ENCODE measurements at places on chromosomes 3 and 15. TPM values are rescaled to one million over a fixed set of nuclear protein-coding genes. Genes with fewer than 3 reads are reported as not detected.

The TRANK1 gene
- polyA plus RNA-seq = 1.8 TPM

The HIGD2B gene
- 0.45 TPM for polyA plus RNA-seq

The CELF6 gene
- polyA plus RNA-seq = not detected

The TLR9 gene
- polyA plus RNA-seq = not detected

The NR2E3 gene
- 0.83 TPM for polyA plus RNA-seq

The TJP1 gene
- 76.2 TPM for polyA plus RNA-seq

The SLC35G2 gene
- polyA plus RNA-seq = 6.8 TPM

The FBXO40 gene
- polyA plus RNA-seq = 0.05 TPM

The CACNA1D gene
- 0.96 TPM for polyA plus RNA-seq

The CCDC13 gene
- polyA plus RNA-seq = 0.42 TPM

The PPP1R14D gene
- polyA plus RNA-seq = not detected

Data from GM23338 (cell line).